IPS-NIHi11 (cell line): ENCODE measurements at places on chromosomes 5 and 9.
A peak's percentile ranks its signal among the peaks of the same experiment; 100 is the strongest.

DNA sequence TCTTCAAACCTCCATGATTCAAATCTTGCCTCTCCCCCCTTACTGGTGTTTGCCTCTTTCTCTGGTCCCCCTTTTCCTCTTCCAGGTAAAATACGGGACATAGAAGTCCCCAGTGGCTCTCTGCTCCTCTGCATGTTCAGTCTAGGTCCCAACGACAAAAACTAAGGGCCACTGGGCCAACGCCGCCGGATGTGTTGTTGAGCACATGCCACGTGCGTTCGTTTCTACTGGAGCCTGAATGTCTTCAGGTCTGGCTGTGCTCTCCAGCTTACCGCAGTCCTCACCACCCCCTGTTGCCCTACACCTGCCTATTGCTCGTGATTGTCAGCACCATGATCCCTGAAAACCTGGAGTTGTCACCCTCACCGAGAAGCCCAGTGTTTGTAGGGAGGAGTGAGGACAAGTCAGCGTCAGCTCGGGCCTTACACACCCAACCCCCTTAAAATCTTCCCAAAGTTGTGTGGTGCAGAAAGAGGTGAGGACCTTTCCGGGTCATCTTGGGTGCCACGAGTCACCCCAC lies 2.8 kb upstream of the ADAMTS2 start:
- no peak for DNase-seq

DNA sequence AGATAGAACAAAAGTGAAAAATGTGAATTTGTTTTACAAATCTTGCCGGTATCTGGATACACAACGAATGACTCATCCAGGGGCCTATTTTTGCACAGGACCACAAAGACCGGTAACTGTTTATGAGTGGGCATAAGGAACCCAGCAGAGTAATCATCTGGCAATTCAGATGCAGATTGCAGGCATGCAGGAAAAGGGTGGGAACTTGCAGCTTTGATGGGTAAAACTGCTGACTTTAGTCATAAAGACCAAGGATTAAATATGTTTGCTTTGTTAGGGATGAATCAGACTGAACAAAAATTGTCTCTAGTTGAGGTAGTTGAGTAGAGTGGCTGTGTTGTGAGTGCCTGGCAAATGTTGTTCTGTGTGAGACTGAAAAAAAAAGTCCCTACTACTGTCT lies 309.6 kb upstream of the CCNH start:
- no peak for DNase-seq

DNA sequence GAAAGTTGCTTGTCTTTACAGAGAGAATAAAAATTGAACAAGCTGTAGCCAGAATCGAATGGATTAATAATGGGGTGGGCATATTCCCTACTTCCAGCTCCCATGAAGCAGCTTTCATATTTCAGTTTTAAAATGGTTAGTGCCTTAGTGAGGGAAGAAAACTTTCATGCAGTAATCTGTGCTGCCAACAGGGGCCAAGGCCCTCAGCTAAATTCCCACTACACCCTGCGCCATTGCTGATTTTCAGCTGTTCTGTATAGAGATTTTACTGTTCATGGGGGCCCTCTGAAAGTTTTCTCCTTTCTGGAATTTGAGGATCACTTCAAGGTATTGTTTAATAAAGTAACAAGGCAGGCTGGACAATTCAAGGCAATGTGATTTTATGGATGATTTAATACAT lies 58.2 kb downstream of the CAST start:
- no peak for DNase-seq

- peak; percentile 38 for DNase-seq
Measured at GRCh38 chr5:133222979-133223378, 171.2 kb downstream of the HSPA4 start.

DNA sequence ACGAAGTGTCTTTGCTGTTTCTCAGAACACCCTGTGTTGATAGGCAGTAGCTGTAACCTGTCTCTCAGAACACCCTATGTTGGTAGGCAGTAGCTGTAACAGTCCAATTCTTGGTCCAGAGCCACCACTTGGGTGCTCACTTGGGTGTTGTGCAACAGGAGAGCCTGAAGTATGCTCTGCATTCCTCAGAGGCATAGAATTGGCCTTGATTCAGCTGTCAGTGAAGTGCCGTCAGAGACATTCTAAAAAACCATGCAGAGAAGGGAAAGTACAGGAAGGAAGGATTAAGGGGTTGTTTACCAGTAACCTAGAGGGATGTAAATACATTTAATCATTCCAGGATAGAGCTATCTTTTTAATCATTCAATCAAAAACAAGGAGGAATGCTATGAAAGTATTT lies 231.2 kb downstream of the ARRDC3 start:
- peak; percentile 59 for DNase-seq

- DNase-seq: no peak
Measured at GRCh38 chr5:169168280-169168679, 132.7 kb downstream of the SLIT3 start.

- no peak for DNase-seq
Measured at GRCh38 chr9:74696520-74696919, 191.2 kb downstream of the TRPM6 start.

DNA sequence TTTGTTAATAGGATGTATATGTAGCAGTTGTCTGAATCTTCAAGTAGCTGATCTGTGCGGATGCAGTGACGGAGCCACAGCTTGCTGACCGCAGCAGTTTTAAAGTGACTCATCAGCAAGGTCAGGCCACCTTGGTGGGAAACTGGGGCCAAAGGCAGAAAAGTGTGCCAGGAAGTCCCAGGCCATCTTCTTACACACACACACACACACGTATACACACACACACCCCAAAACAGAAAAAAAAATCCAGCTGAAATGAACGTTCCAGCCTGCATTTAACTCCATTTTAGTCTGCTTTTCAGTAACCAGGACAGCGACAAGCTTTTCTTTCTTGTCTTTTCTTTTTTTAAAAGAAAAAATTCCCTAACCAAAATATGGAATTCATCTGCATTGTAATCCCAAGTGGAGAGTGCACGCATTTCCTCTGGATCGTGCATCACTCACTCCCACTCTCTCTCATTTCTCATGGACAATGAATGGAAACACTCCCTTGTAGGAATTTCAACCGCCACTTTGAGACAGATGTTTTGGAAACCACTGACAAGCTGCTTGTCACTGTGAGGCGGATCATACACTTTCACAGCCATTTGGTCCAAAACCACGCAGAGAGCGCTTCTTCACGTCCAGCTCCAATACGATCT lies 103.9 kb downstream of the LHFPL2 start:
- no peak for DNase-seq

DNA sequence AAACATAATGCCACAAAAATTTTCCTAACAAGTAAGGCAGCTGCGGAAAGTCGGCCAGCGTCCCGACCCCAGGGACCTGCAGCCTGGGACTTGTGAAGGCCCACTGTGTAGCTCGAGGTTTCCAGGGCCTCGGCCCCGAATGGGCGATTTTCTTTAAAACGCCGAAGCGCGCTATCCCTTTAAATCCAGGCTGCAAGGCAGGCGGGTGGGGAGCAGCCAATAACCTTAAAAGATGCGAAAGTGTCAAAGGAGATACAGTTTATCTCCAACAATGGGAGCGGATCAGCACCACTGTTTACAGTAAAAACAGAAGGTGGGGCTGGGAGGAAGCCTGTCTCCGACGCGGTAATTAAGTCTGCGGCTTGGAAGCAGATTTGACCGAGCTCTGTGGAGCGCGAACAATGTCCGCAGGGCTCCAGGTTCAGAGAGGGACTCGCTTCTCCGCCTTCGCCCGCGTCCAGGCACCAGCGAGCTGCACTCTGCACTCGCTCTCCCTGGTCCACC lies 1.7 kb upstream of the ZSWIM6 start:
- DNase-seq: peak; percentile 57

DNA sequence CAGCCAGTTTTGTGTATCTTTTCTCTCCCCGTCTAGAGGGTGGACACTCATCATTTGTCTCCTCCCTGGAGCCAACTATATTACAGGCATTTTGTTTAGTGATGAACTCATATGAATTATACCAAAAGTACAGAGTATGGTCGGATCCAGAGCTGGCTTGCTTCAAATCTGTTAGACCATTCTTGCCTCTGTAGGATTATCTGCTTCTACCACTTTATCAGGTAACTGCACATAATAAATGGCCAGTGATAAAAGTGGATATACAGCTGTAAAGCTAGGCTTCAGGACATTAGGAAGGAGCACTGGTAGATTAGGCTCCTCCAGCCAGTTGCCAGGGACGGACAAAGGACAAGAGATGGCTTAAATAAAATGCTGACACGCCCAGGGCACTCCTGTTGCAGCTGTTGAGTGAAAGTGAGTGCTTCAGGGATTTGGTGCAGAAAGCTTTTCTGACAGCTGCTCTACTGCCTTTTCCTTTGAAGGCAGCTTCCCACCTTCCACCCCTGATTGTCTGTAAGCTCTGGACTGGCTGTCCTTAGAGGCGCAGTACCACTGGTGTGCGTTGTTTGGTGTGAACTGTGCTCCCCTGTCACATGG lies 259.2 kb downstream of the PDZD2 start:
- no peak for DNase-seq

GRCh38 chr9:94734054-94734754 lies 7.7 kb downstream of the AOPEP start:
- DNase-seq: no peak

- DNase-seq: no peak
Measured at GRCh38 chr5:96023518-96023917, 61.9 kb upstream of the ELL2 start.

- DNase-seq: no peak
Measured at GRCh38 chr5:107223066-107223465, 447.7 kb downstream of the EFNA5 start.
